ENCODE measurements at places on chromosomes 1 and 21.

DNA sequence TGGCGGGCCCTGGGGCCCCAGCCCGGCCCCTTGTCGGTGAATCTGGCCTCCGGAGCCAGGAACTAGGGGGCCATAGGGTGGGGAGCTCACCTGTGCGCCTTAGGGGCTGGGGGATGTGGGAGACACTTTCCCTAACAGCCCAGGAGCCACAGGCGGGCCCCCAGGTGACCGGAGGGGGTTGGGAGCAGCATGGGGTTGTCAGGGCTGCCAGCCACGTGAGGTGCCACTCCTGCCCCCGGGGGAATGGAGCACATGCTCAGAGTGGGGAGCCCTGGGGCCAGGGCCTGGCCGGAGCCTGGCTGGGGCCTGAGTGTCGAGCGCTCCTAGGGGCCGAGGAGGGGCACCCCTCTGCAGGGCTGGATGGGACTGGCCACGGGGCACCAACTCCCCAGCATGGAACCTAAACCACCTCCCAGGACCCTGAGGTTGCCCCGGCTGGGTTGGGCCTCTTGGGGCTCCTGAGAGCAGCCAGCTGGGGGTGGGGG lies 19.9 kb downstream of the PRXL2B start:
- DNase-seq = no peak

DNA sequence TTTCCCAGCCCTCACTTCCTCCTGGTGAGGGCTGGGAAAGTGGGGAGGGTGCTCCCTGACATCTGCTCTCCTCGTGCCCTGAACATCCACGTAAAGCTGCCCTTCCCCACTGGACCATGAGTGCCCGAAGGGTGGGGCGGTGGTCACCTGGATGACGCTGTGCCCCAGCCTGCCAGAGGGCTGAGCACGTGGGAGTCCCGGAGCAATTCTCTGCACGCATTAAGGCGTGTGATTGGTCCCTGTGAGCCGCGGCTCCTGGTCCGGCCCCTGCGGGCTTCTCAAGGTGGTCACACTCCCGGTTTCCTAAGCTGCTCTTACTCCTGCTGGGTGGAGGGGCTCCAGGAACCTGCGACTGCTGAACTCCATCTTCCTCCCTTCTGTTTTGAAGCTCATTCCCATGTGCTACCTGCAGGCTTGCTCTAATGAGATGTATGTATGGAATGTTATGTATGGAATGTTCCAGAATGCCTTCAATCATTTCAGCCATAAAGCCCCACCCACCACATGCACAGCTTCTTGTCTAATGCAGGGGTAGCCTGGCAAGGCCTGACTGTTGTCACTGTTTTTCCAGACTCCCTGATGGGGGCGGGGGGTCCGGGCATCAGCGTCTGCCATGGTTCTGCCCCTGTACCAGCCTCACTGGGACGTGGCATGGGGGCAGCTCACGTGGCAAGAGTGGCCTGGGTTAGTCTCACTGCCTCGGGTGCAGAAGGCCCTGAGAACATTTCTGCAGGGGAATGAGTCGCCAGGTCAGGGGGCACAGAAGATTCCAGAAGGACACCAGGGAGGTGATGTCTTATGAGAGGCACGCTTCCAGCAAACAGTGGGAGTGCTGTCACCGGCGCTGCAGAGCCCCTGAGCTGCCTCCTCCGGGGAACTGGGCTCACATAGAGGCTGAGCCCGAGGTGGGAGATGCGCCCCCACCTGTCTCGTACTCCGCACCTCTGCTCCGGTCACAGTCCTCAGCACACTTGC lies 19.4 kb downstream of the KRTAP10-1 start:
- no peak for DNase-seq

DNA sequence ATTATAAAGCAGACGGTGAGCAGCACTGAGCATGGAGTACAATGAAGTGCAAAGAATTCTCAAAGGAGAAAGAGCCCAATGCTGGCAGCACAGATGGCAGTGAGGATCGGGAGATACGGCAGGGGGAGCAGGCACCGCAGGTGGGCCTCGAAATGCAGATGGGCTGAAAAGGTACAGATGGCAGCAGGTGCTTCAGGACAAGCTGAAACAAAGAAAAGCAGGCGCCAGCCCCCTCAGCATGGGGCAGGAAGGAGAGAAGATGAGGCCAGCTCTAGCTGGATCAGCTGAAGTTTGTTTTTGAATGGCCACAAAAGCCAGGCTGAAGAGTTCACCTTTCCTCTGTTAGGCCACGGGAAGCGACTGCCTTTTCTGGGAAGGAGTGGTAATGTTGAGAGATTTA lies 7.7 kb downstream of the CFAP298 start:
- no peak for DNase-seq

DNA sequence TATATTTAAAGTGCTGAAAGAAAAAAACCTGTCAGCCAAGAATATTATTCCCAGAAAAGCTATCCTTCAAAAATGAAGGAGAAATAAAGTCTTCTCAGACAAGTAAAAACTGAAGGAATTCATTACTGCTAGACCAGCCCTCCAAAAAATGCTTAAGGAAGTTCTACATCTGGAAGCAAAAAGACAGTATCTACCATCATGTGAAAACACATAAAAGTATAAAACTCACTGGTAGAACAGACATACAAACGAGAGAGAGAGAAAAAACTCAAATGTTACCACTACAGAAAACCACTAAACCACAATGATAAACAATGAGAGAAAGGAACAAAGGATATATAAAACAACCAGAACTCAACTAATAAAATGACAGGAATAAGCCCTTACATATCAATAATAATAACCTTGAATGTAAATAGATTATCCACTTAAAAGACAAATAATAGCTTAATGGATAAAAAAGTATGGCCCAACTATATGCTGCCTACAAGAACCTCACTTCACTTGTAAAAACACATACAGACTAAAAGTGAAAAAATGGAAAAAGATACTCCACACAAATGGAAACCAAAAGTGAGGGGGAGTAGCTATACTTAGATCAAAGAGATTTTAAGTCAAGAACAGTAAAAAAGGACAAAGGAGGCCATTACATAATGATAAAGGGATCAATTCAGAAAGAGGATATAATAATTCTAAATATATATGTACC lies 22.0 kb downstream of the NSL1 start:
- DNase-seq = no peak

DNA sequence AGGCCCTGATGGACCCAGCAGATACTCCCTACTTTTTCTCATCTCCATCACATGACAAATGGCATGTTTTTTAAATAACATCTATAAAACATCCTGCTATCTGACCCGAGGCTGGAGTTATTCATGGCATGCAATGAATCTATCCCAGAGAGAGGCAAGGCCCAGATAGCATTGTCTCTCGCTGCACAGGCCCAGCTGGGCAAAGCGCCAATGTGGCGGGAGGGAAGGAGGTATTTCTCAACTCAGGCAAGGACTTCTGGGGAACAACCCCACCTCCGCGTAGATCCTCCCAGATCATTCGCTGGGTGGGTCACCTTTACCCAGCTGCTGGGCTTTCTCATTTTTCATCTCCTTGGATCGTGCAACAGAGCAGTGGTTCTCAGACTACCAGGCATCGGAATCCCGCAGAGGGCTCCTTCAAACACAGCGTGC lies 59.8 kb downstream of the ERG start:
- no peak for DNase-seq

GRCh38 chr1:26861889-26862378 lies 1.0 kb upstream of the SFN start:
- no peak for DNase-seq

GRCh38 chr1:246292571-246292970 lies 214.5 kb downstream of the SMYD3 start:
- no peak for DNase-seq

Data from activated T-helper 1 cell treated with anti-CD3 and anti-CD28 coated beads, Interleukin-2, amount 50 U/mL, for 16 hours (primary cell).